WTC11 (cell line): ENCODE measurements at places on chromosomes 11 and 22.

GRCh38 chr11:34344410-34344767 lies 13.4 kb downstream of the ABTB2 start:
- no peak for DNase-seq

DNA sequence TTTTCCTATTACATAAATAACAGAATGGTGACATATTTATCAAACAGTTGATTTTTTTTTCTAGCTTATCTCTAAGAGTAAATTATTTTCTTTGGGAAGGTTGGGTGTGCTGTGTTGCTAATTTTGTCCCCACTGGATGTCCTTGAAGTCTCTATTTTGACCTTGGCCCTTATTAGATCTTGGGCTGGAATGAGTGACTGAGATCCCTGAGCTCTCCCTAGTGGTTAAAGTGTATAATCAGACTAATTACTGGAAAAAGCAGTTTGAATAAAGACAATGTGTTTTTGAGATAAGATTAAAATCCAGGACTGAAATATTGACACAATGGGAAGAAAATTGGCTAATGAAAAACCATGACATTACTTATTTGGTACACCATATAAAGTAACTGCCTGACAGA lies 56.1 kb downstream of the AASDHPPT start:
- no peak for DNase-seq

DNA sequence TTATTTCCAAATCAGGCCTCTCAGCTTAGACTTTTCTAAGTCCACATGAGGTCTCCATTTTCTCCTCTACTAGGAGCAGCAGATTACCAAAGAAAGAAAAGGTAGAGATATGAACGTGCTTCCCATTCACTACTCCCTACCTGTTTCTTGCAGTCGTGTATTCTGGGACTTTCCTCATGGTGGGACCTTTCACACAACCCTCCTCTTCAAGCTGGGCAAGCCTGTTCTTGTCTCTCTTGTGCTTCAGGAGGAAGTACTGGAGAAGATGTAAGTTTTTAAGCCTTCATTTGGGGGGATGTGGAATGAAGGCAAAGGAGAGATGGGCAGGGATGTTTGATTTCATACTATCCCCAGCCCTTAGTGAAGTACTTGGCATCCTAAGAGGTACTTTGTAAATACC lies 128.8 kb upstream of the SESN3 start:
- DNase-seq, result no peak

DNA sequence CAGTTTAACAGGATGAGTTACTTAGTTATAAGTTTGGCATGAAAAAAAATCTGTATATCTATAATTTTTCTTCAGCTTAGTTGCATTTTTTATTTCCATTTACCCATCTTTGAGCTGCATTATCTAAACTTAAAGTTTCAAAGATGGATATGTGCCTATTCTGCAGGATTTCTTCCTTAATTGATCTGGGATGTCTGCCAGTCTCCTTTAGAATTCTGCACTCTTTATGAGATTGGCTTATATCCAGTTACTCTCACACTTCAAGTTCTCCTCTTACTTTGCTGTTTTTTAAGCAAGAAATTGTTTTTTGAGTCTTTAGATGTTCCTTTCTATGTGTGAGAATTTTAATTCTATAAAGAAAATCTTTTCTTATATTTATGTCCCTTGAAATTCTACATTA lies 5.1 kb upstream of the PDGFD start:
- no peak for DNase-seq

DNA sequence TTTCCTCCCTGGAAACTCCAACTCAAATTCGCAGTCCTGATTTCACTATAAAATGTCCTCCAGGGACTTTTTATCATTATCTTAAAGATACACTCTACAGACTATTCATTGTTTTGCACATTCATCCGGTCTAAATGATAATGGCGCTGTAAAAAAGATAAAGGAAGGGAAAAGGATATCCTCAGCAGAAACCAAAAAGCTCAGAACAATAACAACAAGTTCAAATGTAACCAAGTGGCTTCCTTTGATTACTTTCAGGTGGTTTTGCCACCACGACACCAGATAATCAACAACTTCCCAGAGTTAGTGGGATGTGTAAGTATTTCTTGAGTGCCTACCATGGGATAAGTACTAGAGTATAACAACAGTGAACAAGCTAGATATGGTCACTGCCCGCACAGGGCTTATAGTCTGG lies 26.3 kb downstream of the PRCP start:
- DNase-seq, result no peak

DNA sequence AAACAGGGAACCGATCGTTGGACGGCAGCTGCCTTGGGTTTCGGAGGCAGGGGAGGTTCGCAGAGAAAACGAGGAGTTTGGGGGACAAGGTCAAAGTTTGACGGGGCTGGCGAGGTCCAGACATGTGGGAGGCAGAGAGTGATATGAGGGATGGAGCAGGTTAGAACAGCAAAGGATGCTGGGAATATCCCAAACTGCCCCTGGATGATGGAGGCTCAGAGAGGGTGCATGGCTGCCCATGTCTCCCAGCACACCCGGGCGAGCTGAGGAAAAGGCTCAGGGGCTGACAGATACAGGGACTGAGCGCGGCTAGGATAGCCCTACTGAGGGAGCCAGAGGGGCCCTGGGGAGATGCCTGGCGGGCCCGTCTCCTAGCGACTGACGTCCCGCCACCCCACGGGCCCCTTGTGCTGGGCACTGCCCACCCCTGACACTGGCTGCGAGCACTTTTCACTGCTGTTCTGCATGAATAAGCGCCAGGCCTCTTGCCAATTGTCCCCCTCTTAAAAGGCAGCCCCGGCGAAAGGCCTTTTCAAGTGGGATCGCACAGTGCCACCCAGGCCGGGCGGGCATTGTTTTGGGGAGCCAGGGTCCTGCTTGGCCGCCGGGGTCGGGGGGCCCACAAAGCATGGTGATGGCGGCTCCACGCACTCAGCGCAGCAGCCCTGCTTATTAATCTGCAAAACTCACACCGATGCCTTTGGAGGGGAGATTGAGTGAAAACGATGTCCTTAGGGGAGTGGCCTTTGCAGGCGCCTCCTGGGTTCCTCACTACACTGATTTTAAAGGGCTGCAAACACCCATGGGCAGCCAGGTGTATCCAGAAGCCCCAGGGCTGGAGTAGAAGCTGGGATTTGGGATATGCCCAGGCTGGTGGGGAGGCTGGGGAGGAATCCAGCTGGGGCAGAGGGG lies 90.0 kb upstream of the LINC01488 start:
- DNase-seq, result no peak

- no peak for DNase-seq
These were observed 218.3 kb downstream of the BRD1 start for GRCh38 chr22:49609207-49609876.

DNA sequence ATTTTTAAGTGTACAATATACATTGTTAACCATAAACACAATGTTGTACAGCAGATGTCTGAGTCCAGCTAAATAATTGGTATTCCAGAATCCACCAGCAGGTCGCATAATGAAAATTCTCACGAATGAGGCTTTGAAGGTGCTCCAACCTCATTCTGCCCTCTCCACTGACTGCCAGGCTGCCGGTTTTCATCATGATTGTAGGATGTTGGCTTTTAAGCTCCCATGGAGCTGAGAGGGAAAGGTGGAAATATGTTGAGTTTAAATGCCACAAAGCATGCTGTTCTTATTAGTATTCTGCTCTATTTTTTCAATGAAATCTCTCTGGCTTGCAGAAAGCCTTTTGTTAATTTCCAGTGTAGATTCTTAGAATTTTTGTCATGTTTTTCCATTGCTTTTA lies 337.2 kb upstream of the DDI1 start:
- DNase-seq, result no peak

DNA sequence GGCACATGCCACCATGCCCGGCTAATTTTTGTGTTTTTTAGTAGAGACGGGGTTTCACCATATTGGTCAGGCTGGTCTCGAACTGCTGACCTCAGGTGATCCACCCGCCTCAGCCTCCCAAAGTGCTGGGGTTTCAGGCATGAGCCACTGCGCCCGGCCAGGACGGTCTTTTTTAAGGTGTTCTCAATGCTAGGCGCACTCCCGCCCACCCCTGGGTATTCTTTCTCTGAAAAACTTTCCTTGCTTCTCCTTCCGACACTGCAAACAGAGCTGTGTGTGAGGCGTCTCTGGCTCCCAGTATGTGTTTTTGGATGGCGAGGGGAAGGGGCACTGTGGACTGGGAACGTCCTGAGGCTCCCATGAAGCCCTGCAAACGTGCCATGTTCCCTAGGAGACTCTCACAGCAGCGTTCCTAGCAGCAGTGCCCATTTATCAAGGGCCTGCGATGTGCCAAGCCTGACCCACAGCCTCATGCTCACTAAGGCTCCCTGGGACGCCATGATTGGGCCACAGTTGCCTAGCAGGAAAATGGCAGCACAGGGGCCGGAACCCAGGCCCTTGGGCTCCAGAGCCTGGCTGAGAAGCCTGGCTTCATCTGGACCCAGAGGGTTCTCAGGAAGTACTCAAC lies 2.4 kb upstream of the RASL10A start:
- no peak for DNase-seq

DNA sequence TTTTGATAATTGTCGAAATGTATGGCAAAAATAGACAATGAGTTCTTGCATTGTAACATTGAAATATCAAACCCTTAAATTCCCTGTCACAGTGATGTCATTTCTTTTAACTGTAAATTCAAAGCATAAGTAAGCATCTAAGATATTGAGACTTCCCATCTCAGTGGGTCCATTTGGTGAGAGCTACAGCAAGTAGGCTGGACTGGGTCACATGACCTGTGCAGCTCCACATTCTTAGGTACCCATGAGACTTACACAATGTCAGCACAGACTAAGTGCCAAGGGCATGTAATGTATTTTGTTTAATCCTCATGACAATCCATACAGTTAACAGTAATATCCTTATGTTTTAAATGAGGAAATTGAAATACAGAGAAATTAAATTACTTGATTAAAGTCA lies 210.7 kb downstream of the NELL1 start:
- no peak for DNase-seq

DNA sequence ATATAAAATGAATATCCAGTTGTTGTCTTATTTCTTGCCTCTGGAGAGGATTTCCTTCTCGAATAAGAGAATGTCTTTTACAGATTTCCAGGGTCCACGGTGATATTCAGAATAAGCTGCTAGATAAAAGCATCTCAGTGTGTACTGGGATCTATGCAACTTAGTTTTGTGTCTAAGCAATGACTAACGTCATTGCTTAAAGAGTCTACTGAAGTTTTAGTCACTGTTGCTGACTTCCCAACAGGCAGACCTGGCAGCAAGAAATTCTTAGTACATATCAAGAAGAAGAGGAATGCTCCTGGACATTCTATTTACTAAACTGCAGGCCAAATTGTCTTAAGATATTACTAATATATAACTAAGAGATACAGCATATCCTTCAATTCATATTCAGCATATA lies 70.3 kb downstream of the SOX6 start:
- DNase-seq, result no peak
